RCC 7860 (cell line): ENCODE measurements at places on chromosomes 2 and 18.

DNA sequence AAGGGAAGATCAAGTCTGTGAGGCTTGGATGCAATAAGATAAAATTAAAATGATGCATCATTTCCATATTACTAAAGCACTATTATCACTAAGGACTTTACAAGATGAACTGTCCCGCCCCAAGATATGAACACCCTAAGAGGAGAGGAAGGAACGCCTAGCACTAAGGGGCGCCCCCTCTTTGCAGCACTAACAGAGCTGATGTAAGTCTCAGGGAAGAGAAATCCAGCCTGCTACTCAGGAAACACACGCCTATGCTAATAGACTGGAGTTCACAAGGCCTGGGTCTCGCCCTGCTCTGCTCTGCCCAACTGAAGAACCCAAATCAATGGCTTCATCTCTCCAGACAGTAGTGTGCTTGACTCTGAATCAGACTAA is 6.1 kb downstream of the INO80C start:
- no peak for DNase-seq

- no peak for DNase-seq
Measured at GRCh38 chr2:102086150-102086872, 56.2 kb upstream of the IL1R1 start.

GRCh38 chr2:185208261-185208660 is 530.3 kb upstream of the FSIP2 start:
- no peak for DNase-seq

GRCh38 chr2:42879913-42880737 is 87.7 kb upstream of the HAAO start:
- no peak for DNase-seq

DNA sequence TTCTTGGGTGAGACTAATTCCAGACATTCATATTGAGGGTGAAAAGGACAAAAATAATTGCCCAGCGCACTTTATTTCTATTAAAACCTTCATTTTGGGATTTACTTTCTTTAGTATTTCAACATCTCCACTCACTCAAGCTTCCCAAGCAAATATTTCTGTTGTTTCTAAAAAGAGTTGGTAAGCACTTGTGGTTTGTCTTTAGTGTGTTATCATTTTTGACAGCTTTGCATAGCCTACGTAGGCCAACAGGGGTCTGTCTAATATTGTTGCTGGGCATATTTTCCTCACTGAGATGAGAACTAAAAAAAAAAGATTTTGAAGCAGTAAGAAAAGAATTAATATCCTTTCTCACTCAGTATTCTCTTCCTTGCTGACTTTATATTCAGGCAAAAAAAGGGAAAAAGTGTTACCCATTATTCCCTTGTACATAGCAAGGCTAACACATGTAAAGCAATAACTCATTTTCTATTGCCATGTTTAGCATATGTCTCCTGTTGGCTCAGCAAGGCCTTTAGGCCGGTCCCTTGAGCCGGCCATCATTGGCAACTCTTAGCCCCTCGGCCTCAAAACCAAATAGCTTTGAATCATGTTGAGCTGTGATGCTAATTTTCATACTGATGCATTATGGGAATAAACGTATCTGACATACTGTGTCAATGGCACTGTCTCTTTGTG is 494.2 kb downstream of the ARHGAP15 start:
- DNase-seq, result no peak

- peak; percentile 67 for DNase-seq
Measured at GRCh38 chr2:108267101-108267500, 21.6 kb upstream of the SULT1C2 start.

DNA sequence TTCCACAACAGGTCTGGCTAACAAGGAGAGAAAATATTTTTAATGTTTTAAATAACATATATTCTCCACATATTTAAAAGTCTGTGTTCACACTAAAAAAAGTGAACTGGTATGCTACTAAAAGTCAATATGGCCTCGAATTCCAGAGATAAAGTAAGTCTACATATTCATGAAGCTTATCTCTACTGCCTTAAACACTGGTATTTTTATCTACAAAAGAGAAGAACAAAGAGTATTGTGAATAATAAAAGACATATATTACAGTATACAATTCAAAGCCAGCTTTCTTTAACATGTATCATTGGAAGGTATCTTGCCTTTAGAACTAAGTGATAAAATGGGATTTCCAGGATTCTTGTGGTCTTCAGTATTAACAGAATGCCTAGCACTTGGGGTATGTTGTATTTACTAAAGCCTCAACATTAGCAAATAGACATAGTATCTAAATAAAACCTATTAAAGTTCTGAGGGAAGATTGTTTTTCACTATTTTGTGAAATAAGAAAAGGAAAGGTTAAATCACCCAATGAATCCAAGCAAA is 302.8 kb upstream of the CCDC68 start:
- DNase-seq, result no peak
